Renal cortex interstitium (tissue), 15 donors: ENCODE measurements at places on chromosomes 2 and 18.

DNA sequence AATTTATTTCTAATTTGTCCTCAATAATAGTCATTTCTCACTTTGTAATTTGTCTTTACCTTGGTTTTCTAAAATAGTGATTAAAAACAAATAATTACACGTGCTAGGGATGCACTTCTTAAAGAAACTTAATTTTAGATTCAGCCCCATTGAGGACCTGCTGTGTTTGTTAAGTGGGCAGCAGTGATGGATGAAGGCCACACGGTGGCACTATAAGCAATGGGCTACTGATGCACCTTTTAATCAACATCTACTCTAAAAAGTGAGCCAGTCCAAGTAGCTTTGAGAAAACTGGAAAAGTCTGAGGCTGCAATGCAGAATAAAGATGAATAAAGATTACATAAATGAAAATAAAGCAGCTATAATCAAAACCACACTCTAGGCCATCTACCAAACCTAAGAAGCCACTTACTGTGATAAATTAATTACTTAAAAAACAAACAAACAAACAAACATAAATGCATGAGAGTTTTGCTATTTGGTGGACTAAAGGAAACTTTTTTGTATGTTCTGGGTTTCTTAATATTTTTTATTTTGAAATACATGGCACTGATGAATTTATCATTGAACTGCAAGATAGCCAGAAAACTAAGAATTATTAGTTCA is 89.3 kb downstream of the PDE11A start:
- peak; percentile 26 for DNase-seq

GRCh38 chr2:78676921-78677696 is 348.4 kb upstream of the REG3G start:
- no peak for DNase-seq

- DNase-seq: no peak
These were observed 134.2 kb upstream of the HS6ST1 start for GRCh38 chr2:128452536-128453530.

DNA sequence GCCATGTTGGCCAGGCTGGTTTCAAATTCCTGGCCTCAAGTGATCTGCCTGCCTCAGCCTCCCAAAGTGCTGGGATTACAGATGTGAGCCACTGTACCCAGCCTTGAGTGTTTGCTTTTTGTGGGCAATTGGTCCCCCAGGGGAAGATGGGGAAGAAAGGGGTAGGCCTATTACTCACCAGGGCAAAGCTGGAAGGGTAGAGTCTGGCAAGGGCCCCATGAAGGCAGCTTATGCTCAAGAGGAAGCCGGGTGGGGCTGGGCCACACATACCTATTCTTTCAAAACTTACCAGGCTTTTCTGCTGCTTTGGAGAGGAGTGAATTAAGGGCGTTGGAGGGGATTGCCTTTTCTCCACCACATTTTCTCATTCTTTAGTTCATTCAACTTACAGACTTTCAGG is 24.5 kb upstream of the CD28 start:
- DNase-seq: no peak
